ENCODE measurements at places on chromosomes 13 and 19.

- DNase-seq = no peak
Measured at GRCh38 chr13:21124852-21125251, 51.5 kb downstream of the SKA3 start.

DNA sequence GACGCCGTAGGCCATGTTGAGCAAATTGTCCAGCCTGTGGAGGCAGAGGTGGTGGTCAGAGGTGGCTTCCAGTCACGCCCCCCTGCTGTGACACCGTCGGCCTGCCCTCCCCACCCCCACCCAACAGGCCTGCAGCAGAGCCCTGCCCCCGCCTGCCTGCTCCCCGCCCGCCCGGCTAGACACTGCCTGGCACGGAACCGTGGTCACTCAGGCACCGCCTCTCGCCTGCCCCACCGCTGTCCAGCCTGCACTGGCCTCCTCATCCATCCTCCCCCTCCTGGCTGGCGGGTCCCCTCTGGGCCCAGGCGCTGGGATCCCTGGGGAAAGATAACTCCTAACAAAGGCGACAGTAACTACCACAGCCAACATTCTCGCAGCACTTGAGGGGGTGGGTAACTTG is 21.7 kb downstream of the PRKCSH start:
- no peak for DNase-seq

DNA sequence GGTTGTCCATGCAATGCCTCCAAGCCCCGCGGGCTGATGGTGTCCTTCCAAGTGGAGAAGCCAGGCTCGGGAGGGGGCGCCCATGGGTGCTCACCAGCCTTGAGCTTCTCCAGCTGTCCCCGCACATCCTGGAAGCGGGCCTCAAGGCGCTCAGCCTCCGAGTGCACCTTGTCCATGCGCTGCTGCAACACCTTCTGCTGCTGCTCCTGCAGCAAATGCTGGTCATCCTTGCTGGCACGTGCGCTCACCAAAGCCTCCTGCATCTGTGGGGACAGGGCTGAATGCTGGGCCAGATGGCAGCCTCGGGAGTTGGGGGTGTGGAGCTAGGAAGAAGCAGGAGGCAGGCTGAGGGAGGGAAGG is 22.8 kb upstream of the EMP3 start:
- no peak for DNase-seq

DNA sequence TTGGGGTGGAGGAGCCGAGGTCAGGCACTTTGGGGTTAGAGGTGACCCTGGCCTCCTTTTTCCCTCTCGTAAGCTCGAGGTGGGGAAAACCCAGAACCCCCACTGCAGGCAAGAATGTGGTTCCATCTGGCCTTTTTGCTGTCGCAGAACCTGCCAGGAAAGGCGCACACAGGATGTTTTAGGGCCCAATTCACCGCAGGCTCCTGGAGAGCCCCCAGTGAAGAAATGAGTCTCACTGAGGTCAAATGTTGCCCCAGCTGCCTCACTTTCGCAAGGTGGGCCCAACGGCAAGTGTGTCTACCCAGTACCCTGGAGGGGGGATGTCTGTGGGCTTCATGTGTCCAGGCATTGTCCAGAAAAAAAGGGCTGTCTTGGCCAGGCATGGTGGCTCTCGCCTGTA is 61.8 kb downstream of the PEX11G start:
- no peak for DNase-seq

DNA sequence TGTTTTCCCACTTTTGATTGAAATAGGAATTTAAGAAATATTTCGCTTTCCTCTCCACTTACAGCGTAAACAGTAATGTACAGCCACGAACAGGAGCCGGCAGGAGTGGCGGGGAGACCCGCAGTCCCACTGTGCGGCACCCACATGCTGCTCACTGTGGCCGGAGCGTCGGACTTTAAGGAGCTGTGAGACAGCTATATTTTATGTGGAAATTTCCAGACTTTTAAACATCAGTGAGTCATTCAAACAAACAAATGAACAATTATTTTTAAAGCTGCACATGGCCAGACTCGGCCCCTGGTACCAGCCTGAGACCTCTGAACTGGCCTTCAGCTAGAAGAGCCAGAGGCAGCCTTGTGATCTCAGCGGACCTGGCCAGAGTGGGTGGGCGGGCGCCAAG is 52.5 kb downstream of the CRYL1 start:
- DNase-seq = no peak

DNA sequence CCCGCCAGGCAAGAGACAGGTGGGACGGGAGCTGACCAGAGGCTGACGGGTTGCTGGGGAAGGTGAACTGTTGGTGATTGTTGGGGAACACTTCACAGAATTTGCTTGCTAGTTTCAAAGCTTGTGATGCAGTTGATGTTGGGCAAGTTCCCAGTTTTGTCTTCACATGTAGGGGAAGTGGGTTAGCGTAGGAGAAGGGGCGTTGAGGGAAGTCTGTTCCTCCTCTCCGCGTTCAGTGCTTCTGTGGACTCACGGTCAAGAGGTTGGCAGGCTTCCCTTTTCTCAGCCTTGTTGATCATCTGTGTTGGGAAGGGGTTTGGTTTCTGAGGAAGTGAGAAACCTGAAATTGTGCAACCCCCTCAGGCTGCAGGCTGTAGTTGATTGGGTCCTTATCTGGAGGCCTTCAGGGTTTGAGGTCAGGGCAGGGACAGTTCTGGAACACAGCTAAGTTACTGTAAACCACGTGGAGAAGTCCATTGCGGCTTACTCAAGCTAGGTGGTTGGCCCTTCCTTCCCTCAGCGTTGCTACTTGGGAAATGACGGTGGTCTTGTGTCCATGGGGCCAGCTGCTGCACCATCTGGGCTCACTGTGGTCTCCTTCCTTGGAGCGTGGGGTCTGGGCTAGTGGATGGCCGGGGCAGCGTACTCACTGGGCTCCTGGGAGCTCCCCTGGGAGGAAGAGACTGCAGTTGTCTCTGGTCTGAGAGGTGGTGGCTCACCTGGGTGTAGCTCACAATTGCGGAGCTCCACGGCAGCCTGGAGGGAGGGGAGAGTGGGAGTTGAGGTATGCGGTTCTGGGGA is 7.5 kb downstream of the RPS9 start:
- DNase-seq = peak; percentile 64

DNA sequence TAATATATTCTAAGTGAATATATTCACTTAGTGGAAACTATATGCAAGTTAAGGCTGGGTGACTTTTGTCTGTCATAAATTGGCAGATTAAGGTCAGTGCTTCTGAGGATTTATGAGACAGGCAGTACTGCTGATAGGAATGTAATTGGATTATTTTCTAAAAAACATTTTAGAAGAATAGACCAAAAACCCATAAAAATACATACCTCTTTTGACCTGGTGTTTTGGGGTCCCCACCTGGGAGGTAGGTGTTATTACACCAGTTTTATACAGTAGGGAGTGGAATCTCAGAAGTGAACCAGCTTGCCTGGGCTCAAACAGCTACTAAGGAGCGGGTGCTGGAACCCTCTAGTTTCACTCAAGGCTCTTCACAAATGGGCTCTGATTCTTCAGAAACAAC is 25.3 kb downstream of the COG3 start:
- no peak for DNase-seq

- no peak for DNase-seq
Measured at GRCh38 chr13:39233519-39233918, 195.3 kb downstream of the NHLRC3 start.

DNA sequence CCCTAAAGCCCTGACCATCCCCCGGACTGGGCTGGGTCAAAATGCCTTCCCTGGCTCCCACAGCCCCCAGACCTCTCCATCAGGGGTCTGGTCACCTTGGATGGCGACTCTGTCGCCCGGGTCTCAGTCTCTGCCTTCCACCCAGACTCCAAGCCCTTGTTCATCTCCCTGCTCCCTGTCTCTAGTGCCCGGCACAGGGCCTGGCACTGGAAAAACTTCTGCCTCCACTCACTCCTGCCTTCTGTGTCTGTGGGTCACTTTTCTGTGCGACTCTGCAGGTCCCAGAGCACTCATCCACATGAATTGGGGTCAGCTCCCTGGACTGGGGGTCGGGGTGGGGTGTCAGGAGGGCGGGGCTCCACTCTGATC is 1.1 kb downstream of the ZNF787 start:
- no peak for DNase-seq

DNA sequence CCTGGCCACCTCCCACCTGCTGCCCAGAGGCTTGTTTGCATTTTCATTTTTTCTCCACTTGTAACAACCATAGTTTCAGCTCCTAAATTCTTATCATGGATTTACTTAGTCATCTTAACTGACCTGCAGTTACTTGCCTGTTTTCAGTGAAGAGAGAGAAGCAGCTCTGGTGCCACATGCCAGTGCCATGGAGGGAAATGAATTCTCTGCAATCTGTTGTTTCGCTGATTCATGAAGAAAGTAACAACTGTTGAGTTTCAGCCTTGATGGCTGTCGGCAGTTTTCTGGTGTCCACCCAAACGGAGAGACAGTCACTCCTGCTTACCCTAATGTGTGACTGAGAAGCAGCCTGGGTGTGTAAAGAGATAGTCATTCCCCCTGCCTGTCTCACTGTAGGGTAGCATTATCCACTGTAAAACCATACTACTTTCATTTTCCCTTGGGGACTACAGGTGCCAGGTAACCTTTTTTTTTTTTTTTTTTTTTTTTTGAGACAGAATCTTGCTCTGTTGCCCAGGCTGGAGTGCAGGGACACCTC is 116.1 kb downstream of the DNAJC3 start:
- DNase-seq = no peak

- no peak for DNase-seq
Measured at GRCh38 chr13:87084192-87084591, 587.0 kb upstream of the SLITRK5 start.

- DNase-seq = no peak
Measured at GRCh38 chr19:10333758-10334587, 644 bp upstream of the RAVER1 start.

GRCh38 chr19:51560339-51560738 is 10.7 kb upstream of the ZNF175 start:
- DNase-seq = no peak

DNA sequence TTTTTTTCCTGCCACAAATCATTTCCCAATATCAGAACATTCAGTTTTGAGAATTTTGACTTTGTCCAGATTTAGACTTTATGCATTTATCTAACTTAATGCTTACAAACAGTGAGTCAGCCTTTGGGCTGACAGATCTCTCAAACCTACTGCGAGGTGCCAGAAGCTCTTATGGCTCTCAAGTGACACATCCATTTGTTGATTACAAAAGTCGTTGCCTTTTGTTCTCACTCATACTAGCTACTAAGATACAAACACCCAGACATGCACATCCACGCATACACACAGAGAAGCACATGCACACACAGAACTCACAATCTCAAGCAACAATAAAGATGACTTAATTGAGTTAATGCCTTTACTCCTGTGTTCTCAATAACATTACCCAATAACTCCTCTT is 1147.5 kb downstream of the DIAPH3 start:
- no peak for DNase-seq

DNA sequence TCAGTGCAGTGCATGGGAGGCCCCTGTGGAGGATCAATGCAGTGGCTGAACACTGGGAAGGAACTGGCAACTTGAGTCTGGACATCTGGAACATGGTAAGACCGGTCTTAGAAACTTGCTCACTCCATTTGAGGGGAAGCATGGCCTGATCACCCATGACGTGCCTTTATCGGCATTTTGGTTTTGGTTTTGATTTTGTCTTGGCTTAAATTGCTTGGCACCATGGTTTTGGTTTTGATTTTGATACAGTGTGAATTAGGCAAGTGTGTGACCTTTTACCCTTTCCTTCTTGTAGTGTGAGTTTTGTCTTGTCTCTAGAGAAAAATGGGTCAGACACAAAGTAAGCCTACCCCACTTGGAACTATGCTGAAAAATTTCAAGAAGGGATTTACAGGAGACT is 77.3 kb downstream of the ZNF486 start:
- no peak for DNase-seq

DNA sequence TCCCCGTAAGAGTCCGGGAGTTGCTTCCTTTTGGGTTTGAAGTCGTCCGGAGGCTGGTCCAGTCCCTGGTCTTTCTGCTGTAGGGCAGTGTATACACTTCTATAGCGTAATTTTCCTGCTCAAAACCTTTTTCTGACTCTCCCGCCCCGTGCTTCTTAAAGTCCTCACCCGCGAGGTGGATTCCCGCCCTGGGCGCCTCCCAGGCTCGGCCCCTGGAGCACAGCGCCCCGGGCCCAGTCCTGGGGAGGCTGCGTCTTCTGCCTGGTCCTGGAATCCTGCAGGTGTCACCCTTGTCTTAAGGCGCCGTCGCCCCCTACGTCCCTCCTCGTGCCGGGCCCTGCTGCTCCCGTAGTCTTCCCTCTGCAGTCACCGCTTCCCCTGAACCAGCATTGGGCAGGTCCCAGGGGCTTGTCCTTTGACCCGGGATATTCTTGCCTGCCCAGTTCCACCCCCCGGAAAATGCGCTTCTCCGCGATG is 34.4 kb upstream of the ZNF808 start:
- peak; percentile 27 for DNase-seq

GRCh38 chr19:58409010-58409790 is 751 bp downstream of the ZNF584 start:
- no peak for DNase-seq

- DNase-seq = no peak
Measured at GRCh38 chr13:94765814-94766213, 53.5 kb upstream of the SOX21 start.

DNA sequence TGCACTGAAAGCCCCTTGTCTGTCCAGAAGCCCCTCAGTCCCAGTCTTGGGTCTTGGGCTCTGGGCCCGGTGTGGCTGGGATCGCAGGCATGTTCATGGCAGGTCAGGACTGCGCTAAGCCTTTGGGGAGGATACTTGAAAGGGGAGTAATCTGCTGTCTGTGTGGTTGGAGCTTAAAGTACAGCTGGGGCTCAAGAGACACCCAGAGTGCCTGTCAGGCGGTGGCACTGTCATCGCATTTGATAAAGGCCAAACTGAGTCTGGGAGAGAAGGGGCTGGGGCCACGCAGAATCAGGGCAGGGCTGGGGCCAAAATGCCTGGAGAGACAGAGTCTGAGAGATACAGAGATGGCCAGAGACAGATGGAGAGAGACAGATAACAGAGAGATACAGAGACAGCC is 4.2 kb upstream of the CILP2 start:
- DNase-seq = no peak

- DNase-seq = no peak
Measured at GRCh38 chr13:79481685-79482052, 714 bp downstream of the NDFIP2 start.

DNA sequence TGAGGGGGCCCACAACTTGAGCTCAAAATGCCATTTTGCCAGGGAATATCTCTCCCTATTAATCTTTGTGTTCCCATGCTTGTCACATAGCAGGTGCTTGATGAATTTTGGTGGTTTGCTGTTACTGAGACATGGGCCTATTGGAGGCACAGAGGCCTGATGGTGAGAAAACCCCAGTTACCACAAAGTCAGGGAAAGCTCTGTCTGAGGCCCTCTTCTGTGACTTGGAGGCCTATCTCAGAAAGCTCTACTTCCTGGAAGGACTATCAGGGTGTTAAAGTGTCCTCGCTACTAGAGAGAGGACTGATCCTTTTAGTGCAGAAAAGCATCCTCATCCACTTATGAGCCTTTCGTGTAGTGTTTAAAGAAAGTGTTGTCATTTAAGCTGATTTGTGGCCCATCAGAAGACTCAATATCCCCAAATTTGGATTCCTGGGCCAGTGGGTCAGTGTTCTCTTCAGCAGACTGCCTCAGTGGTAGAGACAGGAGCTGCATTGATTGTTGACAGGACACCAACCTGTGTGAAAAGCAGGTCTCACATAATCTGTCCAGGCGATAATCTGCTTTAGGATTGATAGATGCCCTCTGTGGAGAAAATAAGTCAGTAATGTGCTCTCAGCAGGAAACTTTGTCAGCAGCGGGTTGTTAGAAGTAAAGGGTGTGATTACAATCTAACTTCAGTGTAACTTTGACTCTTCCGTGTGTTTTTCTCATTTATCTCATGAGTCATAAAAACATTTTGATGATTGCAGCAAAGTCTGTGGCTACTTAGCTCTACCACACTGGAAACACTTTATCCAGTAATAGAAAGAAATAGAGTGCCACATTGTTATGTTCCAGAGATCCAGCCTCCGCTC is 121.0 kb downstream of the AKAP11 start:
- no peak for DNase-seq

- DNase-seq = no peak
Measured at GRCh38 chr13:100473501-100474044, 115.0 kb downstream of the GGACT start.
